ENCODE measurements at places on chromosomes 12 and 14. TPM values are rescaled to one million over a fixed set of nuclear protein-coding genes. Genes with fewer than 3 reads are reported as not detected.

DNA sequence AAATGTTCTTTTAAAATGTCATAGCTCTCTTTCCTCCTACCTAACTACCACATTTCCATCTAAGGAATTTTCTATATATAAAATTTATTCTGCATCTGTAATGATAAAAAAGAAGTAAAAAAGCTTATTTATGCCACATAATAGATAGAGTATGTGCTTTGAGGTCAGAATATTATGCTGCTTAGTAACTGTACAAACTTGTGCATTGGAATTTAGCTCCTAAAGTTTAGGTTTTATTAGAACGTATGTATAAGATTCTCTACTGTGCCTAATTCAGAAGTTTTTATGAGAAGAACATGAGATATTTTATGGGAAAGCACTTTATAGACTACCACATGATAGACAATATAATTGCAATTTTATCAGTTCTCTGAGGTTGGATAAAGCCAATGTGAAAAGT lies 384.6 kb downstream of the SLC16A7 start:
- DNase-seq = no peak

DNA sequence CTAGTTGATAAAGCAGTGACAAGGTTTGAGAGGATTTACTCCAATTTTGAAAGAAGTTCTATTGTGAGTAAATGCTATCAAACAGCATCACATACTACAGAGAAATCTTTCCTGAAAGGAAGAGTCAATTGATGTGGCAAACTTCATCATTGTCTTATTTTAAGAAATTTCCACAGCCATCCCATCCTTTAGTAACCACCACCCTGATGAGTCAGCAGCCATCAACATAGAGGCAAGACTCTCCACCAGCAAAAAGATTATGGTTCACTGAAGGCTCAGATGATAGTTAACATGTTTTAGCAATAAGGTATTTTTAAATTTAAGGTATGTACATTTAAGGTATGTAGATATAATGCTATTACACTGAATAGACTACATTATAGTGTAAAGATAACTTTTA lies 122.1 kb upstream of the ARHGAP5 start:
- no peak for DNase-seq

GEMIN2 gene
- 33.5 TPM for total RNA-seq

POTEG gene
- not detected for total RNA-seq

DNA sequence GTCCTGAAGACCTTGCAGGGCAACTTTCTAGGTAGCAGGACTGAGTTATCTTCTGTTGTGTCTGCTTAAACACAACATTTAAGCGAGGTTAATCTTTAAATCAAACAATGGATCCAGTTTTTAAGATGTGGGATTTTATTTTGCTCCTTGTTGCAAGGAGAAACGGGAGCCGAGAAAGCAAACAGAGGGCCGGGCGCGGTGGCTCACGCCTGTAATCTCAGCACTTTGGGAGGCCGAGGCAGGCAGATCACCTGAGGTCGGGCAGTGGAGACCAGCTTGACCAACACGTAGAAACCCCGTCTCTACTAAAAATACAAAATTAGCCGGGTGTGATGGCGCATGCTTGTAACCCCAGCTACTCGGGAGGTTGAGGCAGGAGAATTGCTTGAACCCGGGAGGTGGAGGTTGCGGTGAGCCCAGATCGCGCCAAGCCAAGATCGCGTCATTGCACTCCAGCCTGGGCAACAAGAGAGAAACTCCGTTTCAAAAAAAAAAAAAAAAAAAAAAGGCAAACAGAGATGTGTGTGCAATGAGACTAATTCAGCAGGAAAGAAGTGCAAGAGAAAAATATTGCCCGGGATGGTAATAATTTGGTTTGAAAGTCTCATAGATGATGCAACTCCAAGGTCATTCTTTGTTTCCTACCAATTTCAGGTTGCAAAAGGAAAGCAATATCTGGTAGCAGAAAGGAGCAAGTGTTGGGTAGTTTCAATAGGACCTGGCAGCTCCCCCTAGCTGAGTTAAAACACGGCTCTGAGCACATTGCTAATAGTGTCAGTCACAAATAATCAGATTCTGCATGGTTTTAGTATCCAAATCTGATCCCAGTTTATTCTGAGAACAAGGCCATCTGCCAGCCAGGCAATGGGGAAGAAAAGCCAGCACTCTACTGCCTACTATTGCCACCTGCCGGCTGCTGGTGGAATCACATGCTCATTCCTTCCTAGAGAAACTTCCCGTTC lies 141.4 kb downstream of the PPM1H start:
- peak; percentile 74 for DNase-seq

- no peak for DNase-seq
Measured at GRCh38 chr14:102927346-102927877, 4.9 kb downstream of the AMN start.

NID2 gene
- total RNA-seq = 102 TPM

DNA sequence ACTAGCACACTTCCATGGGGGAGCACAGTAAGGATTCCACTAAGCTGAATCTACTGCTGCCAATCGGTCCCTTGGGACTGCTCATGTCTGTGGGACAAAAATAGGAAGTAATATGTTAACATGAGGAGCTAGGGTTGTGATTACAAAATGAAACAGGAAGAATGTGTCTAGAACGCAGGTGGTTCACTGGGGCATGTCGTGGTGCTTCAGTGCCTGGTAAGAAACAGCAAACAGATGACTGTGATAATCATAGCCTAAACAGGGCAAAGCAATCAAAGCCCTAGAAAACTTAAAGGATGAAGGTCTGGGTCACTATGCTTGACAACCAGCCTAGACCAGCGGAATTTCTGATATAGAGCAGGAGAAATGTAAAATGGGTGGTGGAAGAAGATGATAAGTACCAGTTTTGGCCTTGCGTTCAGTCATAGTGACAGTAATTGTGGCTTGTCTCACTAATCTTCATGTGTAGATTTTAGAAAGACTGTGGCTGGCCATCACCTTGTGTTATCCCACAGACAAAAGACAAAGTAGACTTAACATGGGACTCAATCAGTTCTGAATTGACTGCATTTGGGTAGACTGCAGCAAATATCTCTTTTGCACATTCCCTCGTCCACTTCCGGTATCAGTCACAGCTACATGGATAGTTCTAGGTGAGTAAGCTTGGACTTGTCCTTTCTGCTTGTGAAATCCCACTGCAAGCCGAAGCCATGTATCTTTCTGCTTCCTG lies 51.4 kb downstream of the WASHC3 start:
- DNase-seq = no peak

DNA sequence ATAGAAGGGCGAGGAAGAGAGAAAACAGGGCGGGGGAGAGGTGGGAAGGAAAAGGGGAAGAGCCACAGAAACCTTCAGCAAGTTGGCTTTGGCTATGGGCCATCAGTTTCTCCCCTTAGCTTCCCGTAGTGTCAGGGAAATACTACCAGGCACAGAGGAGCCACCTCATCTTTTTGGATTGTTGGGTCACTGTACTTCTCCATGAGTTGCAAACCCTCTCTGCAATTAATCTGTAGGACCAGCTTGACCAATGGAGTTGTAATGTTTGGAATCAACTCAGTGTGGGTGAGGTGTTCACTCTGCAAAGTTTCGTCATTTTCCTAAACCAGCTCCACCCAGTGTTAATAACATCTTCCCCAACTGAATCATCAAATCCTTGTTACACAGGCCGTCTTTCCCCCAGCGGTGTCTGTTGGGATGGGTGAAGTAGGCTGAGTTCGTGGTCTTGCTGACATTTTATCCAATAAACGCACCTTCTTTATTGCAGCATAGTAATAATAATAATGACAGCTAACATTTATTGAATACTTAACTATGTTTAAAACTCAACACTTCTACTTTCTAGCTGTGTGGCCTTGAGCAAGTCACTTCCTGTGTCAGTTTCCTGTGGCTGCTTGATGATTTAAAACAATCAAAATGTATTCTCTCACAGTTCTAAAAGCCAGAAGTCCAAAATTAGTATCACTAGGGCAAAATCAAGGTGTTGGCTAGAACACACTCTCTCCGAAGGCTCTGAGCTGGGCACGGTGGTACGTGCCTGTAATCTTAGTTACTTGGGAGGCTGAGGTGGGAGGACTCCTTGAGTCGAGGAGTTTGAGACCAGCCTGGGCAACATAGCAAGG lies 8.1 kb upstream of the GLTP start:
- DNase-seq = no peak

ITPR2 gene
- total RNA-seq = 48.2 TPM

- DNase-seq = no peak
Measured at GRCh38 chr12:94803939-94804338, 153.6 kb upstream of the TMCC3 start.

DNA sequence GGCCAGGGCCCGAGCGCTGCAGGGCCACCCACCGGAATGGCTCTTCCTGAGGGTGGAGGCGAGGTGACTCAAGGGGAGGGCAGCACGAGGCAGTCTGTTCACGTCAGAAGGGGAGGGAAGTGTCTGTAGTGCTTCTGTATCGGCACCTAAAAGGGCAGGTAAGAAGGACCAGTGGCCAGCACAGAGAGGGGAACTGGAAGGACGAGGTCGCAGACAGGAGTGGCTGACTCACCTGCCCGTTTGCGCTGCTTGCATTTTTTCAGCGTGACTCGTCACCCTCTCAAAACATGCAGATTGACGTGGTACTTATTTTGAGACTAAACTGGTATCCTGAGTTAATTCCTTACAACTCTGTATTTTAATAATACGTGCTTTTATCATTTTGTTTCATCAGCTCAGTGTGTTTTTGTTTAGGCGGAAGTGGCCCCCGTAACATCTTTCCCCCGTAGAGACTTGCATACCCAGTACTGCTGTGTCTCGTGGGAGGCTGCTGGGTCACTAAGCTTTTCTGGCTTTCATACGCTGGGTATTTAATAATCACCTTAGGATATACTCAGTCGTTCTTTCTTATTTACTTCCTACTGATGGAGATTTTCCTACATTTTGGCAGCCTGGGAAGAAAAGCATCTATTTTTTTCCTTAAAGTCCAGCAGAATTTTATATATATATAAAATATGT lies 26.4 kb downstream of the SFSWAP start:
- no peak for DNase-seq

NGB gene
- total RNA-seq = not detected

DNA sequence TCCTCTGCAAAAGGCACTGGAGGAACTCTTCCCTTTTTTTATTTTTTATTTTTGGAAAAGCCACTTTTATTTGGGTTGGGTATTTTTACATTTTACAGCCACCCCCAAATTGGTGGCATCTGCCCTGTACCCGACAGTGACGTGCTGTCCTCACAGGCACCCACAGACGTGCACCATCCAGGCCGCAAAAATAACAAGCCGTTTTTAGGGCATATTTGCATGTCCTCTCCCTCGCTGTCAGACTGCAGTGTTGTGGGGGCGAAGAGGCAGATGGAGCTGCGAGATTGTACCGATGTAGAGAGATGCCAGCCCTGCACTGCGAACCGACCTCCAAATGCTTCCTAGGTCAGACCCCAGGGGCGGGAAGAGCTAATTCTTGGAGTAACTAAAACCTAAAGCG lies 12.2 kb downstream of the JDP2 start:
- DNase-seq = no peak

- DNase-seq = peak; percentile 7
Measured at GRCh38 chr14:81565441-81566290, 32.0 kb upstream of the SEL1L start.

FOXM1 gene
- 6.2 TPM for total RNA-seq

- no peak for DNase-seq
Measured at GRCh38 chr14:20376071-20376588, 32.7 kb downstream of the PARP2 start.

GRCh38 chr14:104477117-104477623 lies 102.4 kb upstream of the C14orf180 start:
- DNase-seq = no peak

DNA sequence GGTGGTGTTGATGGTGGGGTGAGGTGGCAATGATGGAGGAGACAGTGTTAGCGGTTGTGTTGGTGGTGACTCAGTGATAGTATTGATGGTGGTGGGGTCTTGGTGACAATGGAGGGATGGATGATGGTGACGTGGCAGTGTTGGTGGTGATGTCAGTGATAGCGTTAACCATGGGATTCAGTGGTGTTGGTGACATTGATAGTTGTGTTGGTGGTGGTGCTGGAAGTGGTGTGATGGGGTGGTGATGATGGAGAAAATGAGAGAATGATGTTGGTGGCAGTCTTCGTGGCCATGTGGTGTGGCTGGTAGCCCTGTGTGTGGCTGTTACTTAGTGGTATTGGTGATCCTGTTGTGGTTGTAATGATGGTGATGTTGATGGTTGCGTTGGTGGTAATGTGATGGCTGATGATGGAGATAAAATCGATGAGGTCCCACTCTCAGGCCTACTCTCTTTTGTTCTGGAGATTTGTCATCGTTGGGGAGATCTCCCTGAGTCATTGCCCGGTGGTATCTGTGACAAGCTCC lies 2.6 kb downstream of the DTX1 start:
- DNase-seq = no peak

DNA sequence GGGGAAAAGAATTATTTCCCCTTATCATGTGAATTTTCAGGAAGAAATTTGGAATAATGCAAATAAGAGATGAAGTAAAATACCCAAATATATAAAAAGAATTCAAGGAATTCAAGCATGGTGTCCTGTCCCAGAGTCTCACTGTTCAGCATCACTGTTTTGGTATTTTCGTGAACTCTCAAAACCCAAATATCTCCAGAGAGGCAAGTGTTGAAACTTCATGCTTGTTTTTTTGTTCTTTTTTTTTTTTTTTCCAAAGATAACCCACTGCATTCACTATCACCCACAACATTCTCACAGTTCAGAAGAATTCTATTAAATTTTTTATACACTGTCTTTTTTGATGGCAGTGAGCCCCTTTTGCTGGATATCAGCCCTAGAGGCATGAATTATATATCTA lies 354.9 kb downstream of the DIO2 start:
- no peak for DNase-seq

DNA sequence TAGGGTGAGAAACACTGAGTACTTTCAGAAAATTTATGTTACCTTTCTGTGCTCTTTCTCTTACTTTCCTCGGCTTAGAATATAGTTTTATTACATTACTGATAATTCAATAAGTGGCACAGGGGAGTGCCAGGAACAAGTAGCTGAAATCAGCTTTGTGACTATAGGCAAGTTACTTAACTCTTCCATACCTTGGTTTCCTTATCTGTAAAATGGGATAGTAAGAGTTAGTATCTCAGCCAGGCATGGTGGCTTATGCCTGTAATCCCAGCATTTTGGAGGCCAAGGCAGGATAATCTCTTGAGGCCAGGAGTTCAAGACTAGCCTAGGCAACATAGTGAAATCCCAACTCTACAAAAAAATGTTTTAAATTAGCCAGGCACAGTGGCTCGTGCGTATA lies 15.4 kb downstream of the BBOF1 start:
- no peak for DNase-seq

DNA sequence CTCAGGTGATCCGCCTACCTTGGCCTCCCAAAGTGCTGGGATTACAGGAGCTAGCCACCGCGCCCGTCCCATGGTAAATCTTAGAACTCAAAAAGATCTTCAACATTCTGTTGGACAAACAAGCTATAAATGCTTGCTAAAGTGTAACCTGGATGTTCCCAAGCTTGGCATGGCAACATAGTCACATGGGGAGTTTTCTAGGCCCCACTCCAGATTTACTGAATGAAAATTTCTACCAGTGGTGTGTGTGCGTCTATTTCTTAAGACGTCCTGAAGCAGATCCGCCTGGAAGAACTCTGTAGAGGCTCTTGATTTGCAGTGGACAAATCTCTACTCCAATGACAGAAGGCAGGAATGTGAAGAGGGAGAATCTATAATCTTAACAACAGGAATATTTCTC lies 59.9 kb downstream of the ZFYVE21 start:
- DNase-seq = no peak

LIN7A gene
- 31.2 TPM for total RNA-seq

GRCh38 chr14:61611880-61612630 lies 83.3 kb upstream of the HIF1A start:
- DNase-seq = no peak

Measured in urinary bladder (tissue), 4 donors.